ENCODE measurements at places on chromosomes 5 and 9. TPM values are rescaled to one million over a fixed set of nuclear protein-coding genes. Genes with fewer than 3 reads are reported as not detected.

- no peak overlapping the region for H3K4me3 ChIP-seq
- no peak for DNase-seq
- H3K4me1 ChIP-seq: peaks cover 2% of the 10 kb centered on the region
- no peaks in the 10 kb centered on the region for H3K27me3 ChIP-seq
Measured at GRCh38 chr5:78056053-78056452, 238.4 kb downstream of the AP3B1 start.

The BAAT gene
- total RNA-seq: not detected

GRCh38 chr5:85896514-85896913 is 721.2 kb upstream of the COX7C start:
- DNase-seq: no peak
- H3K4me1 ChIP-seq: no peaks in the 10 kb centered on the region
- no peak overlapping the region for H3K27ac ChIP-seq
- no peaks in the 10 kb centered on the region for H3K36me3 ChIP-seq
- no peak overlapping the region for H3K4me3 ChIP-seq

GRCh38 chr5:83925321-83925954 is 204.8 kb upstream of the HAPLN1 start:
- no peak overlapping the region for H3K4me3 ChIP-seq
- DNase-seq: no peak
- H3K27ac ChIP-seq: no peak overlapping the region
- H3K4me1 ChIP-seq: no peaks in the 10 kb centered on the region
- no peaks in the 10 kb centered on the region for H3K36me3 ChIP-seq

Measured in T-helper 17 cell (primary cell).